ENCODE measurements at places on chromosomes 1 and 21. TPM values are rescaled to one million over a fixed set of nuclear protein-coding genes. Genes with fewer than 3 reads are reported as not detected.
A peak's percentile ranks its signal among the peaks of the same experiment; 100 is the strongest.

DNA sequence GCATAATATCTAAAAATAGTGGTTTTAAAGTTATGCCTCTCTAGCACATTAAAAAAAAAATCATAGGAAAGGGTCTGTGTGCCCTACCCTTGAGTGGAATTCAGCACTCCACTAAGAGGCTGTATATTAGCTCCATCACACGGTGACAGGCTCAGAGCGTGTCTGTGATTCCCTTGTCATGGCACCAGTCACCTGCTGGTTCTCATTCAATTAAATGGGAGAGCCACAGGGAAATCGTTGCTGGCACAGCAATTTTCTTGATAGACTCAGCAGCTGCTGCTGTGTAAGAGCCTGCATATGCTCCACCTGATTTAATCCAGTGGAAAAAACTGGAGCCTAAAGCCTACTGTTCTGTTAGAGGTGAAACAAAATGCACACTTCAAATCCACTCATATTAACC lies 9.5 kb downstream of the ATP6V1G3 start:
- no peak for DNase-seq

DNA sequence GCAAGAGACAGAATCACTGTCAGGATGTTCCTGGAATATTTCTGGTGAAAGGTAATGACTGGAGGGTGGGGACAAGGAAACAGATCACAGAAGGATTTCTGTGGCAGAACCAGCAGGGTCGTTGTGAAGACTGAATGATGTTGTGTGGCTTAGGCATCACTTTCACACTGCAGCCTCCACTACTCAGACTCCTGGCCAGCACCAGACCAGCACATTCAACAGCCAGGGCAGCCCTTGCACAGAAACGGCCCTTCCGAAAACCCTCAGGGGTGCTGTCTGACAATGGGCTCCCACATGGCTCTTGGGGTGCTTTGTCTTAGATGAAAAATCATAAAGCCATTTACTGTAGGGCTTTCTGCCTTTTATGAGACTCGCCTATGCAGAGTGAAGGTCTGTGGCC lies 3.8 kb upstream of the RAB7B start:
- DNase-seq = no peak

- peak; percentile 7 for DNase-seq
Observed at GRCh38 chr1:115840605-115841460, at the start of gene NHLH2. TSS of gene NHLH2 (minus strand) at chr1:115841126. CDS start at chr1:115838372, 2,754 bp downstream.

DNA sequence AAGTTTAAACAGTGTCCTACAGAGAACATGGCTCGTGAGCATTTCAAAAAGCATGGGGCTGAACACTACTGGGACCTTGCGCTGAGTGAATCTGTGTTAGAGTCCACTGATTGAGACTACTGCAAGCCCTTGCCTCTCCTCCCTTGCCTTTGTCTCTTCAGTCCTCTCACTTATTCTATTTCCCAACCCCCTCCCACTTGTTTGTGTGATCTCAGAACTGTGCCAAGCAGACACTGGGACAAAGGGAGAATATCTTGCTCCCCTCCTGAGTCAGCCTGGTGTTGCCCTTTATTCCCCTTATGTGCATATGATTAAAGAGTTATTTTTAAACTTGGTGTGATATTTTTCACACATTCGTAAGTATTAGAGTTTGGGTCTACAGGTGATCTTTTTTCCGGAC lies 11.1 kb upstream of the RPRD2 start:
- no peak for DNase-seq

C1orf226 gene
- not detected for total RNA-seq

ATAD3C gene
- total RNA-seq = not detected

Data from RPMI7951 (cell line).